Hepatocyte (in vitro differentiated cells): ENCODE measurements at places on chromosomes 4 and X. TPM values are rescaled to one million over a fixed set of nuclear protein-coding genes. Genes with fewer than 3 reads are reported as not detected.
A peak's percentile ranks its signal among the peaks of the same experiment; 100 is the strongest.

ESX1 gene
- not detected in 2 replicates for total RNA-seq

SOX3 gene
- total RNA-seq = not detected in 2 replicates

CFAP47 gene
- total RNA-seq = 0.13 and 1.8 TPM in 2 replicates

- DNase-seq = no peak
Observed at GRCh38 chr4:83779103-83780052, 243.5 kb downstream of the GPAT3 start.

- DNase-seq = no peak
Observed at GRCh38 chr4:111434586-111434985, 710.7 kb upstream of the FAM241A start.

NEIL3 gene
- 2.0 and 2.1 TPM in 2 replicates for total RNA-seq

GAGE12J gene
- total RNA-seq = not detected in 2 replicates

- no peak for DNase-seq
Observed at GRCh38 chrX:7158468-7158990, 10.6 kb upstream of the PUDP start.

DNA sequence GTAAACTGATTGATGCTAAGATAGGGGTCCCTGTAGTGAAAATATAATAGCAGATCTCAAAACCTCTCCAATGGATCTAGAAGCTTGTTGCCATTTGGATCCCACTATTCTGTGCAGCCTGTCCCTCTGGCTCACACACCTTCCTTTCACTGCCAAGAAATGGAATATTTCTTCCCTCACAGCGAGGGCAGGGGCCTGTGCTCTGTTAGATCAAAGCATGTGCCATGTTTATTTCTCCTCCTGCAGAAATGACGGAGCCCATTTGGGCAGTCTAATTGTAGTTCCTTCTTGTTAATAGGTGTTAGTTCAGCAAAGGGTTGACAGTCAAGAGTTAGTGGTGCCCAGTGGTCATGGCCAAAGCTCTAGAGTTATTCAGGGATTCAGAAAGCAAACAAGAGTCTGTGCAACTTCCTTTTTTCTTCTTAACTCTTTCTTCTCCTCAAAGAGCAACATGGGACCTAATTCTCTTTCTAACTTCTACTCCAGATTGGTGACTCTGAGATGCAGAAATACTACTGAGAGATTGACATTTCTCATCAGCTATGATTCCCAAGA lies 106.8 kb downstream of the STOX2 start:
- no peak for DNase-seq

PAGE3 gene
- not detected in 2 replicates for total RNA-seq

RIPPLY1 gene
- total RNA-seq = not detected in 2 replicates

JADE3 gene
- 17.3 and 18.6 TPM in 2 replicates for total RNA-seq

GPR82 gene
- total RNA-seq = 0.12 and 0.20 TPM in 2 replicates

GRCh38 chrX:53133400-53133799 lies 39.5 kb downstream of the KANTR start:
- DNase-seq = no peak

IL21 gene
- total RNA-seq = not detected in 2 replicates

DNA sequence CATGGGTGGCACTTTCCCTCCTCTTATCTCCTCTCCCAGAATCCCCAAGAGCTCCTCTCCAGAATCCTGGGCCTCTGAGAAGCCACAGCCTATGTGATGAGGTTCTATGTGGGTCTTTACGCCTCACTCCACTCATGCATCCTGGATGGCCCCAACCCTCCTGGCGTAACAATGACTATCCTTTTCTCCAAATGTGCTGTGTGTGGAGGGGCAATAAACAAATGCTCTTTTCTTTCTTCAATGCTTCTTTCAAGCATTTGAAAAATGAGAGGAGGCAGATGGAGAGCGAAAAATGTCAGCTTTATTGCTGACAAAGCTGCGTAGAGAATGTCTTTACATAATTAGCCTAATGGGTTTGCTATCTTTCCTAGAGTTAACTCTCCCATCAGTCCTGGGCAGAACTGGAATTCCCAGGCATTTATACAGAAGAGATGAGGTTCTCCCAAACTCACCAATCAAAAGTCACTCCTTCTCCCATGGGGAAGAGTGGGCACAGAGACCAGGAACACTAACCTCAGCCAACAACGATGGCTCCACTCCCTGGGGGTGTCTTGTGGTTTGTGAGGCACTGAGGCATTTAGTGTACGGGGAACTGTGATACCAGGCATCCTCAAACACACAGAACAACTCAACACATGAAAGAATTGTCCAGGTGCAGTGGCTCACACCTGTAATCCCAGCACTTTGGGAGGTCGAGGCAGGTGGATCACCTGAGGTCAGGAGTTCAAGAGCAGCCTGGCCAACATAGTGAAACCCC lies 118.9 kb upstream of the SLC34A2 start:
- DNase-seq = no peak

DNA sequence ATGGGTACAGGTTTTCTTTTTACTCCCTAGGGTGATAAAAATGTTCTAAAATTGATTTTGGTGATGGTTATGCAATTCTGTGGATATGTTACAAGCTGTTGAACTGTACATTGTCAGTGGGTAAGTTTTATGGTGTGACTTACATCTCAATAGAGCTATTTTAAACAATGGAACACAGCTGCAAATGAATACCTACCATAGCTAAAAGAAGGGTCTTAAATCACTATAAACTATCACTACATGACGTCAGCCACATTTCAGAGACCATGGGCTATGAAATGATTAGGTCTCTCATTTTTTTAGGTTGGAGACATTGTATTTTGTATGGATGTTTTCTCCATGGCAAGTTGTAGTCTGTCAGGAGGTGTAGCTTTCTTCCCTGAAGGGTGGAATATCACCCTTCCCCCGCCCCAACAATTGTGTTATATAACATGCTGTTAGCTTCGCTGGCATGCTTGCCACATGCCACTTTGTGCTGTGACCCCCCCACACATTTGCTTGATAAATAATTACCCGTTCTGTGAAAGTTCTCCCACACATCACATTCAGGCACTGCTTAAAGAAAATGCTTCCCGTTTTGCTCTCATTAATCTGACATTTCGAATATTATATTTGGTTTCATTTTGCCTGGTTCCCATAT lies 159.7 kb downstream of the ARHGAP10 start:
- DNase-seq = no peak

ZNF732 gene
- not detected in 2 replicates for total RNA-seq

SMIM43 gene
- total RNA-seq = 0.08 TPM in 1 of 2 replicates, not detected in the other

MTNR1A gene
- not detected in 2 replicates for total RNA-seq

DNA sequence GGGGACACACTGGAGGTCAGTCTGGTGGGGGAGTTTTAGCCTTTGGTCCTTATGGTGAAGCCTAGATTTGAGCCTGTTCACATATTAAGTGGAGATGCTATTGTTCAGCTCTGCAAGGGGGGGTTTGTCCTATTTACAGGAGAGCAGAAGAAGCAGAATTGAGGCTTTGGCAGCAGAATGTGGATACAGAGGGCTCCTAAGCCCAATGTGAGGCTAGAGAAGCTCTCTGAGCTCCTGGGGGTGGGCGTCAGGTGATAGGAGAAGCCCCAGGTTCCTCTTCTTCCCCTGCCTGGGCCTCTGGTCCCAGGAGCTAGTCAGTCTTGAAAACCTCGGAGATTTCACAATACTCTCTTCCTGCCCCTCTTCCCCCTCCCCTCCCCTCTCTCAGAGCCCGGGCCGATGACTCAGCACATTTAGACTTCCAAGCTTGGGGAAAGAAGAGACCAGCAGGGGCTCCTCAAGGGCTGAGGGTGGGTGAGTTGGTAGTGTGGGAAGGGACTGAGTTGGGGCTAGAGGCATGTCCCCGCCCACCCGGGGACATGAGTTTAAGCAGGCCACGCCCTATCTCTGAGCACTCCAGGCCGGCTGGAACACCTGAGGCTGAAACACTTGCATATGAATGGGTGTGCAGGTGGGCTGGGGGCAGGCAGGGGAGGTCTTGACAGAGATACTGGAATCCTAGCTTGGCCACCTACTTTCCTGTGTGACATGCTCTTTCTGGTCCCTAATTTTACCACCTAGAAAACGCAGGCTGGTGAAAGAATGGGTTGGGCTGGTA lies 3.4 kb downstream of the TFE3 start:
- peak; percentile 93 for DNase-seq

GRCh38 chrX:133838761-133839676 lies 146.4 kb downstream of the GPC3 start:
- peak; percentile 56 for DNase-seq

DNA sequence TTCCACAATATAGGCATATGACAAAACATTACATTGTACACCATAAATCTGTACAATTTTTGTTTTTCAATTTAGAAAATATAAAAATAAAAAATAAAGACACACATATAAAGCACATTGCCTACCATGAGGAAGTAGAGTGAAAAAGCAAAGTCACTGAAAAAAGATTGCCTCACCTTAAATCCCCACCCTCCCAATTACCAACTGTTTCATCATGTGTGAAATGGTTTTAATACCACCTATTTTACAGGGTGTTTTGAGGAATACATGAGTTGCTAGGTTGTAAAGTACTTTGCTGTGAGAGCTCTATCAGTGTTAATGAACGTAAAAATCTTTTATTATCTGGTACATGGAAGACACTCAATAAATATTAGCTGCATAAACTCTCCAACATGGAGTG lies 373.6 kb upstream of the NDST3 start:
- DNase-seq = no peak

GRCh38 chr4:136342666-136343065 lies 1189.6 kb downstream of the PCDH18 start:
- DNase-seq = no peak

ZAR1 gene
- not detected in 2 replicates for total RNA-seq

MID1IP1 gene
- total RNA-seq = 78.8 and 93.3 TPM in 2 replicates

GPC4 gene
- total RNA-seq = 9.2 and 11.8 TPM in 2 replicates

DNA sequence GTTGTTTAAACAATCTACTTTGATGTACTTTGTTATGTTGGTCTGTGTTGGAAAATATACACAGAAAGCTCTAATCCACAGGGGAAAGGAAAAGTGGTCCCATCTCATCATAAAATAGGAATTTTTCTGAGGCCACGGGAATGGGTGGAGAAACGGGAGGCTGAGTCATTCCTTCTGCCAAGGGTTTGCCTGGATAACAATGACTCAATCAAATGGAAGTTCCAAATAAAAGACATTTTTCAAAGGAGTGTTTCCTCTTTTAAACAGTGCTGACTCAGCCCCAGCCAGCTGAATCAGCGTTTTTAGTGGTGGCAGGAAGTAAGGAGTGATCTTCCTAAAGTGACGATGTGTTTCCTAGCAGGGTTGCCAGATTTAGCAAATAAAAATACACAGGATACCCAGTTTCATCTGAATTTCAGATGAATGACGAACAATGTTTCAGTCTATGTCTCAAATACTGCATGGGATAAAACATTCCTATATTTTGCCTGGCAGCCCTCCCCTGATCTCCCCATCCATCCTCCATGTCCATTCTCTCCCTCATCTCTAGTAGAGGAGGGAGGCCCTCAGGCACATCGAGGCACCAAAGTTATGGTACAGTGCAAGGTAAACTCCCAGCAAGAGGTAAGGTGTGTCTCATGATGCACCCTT lies 345.4 kb upstream of the GATB start:
- DNase-seq = peak; percentile 90

TRPC3 gene
- total RNA-seq = 2.2 and 2.8 TPM in 2 replicates

GRCh38 chr4:155944516-155944915 lies 9.2 kb downstream of the CTSO start:
- no peak for DNase-seq

- DNase-seq = peak; percentile 34
Observed at GRCh38 chrX:103919270-103919637, 43.2 kb upstream of the TMSB15B start.

GRCh38 chr4:2781911-2782310 lies 11.0 kb upstream of the SH3BP2 start:
- DNase-seq = no peak

GRCh38 chrX:149962859-149963757 lies 24.8 kb upstream of the EOLA2 start:
- DNase-seq = peak; percentile 61

GRCh38 chr4:38192516-38192915 lies 232.3 kb downstream of the PTTG2 start:
- DNase-seq = no peak

DNA sequence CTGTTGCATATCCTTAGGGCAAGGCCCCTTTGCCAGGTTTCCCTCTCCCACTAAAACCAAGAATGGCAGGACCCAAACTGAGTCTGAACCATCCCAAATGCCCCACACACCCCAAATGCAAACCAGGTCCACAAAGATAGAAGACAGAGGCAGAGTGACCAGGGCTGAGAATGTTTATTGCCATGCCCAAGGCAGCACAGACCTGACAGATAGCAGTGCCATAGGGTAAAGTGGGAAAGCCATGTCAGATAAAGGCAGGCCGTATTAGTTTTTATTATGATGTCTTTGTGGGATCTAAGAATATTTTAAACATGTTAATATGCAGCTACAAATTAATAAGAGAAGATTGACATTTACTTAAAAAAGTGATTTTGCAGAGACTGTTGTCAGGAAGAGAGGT lies 29.6 kb upstream of the MND1 start:
- no peak for DNase-seq

DNA sequence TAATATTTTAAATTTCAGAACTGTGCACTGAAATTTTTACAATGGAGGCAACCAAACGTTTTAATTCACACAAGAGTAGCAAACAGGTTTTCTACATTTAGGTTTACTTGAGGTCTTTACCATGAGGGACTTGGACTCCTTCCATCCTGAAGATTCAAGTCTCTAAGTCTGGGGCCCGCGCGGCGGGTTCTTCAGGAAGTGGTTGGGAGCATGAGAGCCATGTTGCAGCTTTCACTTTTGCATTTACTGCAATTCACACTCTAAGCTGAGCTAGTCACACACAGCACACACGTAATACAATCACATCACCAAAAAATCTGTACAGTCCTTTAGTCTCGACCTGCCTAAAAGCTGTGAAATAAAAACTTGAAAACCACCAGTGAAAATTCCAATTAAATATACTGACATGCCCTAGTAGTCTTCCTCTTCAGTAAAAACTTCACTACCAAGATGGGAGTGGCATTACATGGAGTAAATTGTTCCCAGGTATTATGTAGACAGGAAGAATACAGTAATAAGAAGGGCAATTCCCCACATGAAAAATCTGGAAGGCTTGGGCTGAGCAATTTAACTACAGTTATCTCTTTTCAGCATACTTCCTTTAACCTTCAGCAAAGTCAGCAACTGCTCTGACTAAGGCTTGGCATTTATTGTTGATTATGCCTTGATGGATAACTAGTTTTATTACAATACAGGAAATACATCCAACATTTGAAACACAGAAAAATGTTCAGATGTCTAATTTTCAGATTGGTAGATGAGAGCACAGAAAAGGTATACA lies 571.1 kb upstream of the DIPK2B start:
- DNase-seq = no peak

DNA sequence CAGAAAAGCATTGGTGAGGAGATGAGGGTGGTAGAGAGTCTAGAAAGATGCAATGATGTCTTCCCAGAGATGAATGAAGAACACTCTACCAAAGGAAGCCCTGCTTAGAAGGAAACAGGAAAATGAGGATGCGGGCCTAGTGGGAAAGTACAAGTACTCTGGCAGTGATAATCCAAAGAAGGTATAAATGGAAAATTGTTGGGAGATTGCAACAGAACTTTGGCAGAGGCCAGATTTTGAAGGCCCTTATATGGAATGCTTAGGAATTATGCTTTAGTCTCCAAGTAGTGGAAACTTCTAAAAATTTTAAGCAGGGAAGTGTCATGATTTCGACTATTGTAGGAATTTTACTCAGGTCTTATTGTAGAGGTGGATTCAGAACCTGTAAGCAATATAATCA lies 11.0 kb downstream of the ARSJ start:
- no peak for DNase-seq
